Stimulated activated naive B cell treated with anti-CD40 and anti-IgM and Interleukin-4, amounts not matched to agents 10 μg/mL and 1 μg/mL and 100 μg/mL, for 72 hours (primary cell): ENCODE measurements at places on chromosomes 5 and 9.

DNA sequence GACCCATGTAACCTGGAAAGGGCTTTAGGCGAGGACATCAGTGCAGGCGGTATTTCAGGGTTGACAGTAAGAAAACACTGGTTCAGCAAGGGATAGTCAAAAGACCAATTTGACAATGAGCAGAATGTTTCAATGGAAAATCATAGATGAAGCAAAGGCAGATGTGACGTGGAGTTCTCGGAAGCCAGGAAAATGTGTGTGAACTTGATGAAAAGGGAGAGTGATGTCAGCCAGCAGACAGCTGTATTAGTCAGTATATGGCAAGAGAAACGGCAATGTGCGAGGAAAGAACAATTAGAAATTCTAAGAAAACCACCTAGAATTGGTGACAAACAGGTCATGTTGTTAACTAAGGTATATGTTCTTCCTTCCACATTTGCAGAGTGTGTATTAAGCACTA lies 503.9 kb upstream of the DAB2 start:
- no peak for DNase-seq

- no peak for DNase-seq
Measured at GRCh38 chr5:119393746-119394145, 37.9 kb downstream of the TNFAIP8 start.

- DNase-seq: peak; percentile 9
Measured at GRCh38 chr5:115180165-115180709, 10.5 kb upstream of the TRIM36 start.

GRCh38 chr9:86765746-86766430 lies 181.4 kb downstream of the GAS1 start:
- DNase-seq: no peak
